ENCODE measurements at places on chromosomes 5 and 9.

- DNase-seq: no peak
Measured at GRCh38 chr9:35342221-35342958, 147.5 kb upstream of the RUSC2 start.

DNA sequence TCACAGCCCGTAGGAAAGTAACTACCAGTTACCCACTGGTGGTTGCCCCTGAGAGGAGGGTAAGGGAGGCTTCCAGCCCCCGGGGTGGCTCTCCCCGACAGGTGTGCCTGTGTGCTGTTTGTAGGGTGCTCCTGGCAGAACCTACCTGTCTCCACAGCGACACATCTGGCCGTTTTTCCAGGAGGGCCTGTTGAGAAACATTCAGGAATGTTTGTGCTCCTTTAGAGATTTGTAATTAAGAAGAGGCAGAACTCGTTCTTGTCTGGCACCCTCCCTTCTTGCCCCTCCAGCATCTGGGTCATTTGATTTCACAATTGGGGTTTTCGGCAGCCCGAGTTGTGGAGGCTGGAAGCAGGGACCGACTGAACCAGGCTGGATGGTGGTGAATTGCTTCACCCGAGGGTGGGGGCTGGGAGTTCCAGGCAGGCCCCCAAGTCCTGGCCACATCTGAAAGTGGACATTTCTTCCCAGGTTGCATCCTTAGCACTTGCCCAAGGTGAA is 74.2 kb downstream of the WWC1 start:
- no peak for DNase-seq

GRCh38 chr9:18675332-18675731 is 201.4 kb downstream of the ADAMTSL1 start:
- no peak for DNase-seq

DNA sequence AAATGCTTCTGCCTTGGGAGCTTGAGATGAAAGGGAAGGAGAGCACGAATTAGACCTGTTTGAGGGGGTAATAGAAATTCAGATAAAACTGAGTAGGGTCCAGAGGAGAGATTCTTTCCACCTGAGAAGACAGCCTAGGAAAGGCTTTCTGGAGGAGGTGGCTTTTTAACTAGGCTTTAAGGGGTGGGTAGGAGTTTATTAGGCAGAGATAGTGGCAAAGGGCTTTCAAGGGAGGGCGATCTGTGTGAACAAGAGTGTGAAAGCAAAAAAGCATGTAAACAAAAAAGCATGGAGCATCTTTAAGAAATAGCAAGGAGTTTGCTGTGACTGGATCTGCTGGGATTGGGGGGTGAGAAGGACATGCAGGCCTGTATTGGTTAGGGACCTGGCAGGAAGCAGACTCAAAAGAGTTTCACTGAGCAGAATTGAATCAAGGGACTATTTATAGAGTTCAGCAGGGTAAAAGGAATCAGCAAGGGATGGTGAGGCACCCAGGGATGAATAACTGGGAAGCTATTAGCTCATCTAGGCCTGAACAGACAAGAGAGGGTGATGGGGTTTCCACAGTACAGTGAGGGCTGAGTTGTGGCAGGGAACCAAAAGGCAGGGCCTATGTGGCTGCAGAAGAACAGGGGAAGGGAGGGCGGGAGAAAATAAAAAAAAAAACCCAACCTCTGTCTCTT is 18.8 kb downstream of the SLC1A1 start:
- no peak for DNase-seq

GRCh38 chr5:135272311-135272805 is 126.7 kb downstream of the MACROH2A1 start:
- DNase-seq: no peak

GRCh38 chr5:38556599-38557307 is at the start of gene LIFR:
Gene LIFR, minus strand, starts transcription at chr5:38556646. Its CDS starts 25,999 bp downstream, at chr5:38530647.
- peak; percentile 27 for DNase-seq

GRCh38 chr9:124146031-124146561 is 111.7 kb upstream of the NEK6 start:
- DNase-seq: no peak

DNA sequence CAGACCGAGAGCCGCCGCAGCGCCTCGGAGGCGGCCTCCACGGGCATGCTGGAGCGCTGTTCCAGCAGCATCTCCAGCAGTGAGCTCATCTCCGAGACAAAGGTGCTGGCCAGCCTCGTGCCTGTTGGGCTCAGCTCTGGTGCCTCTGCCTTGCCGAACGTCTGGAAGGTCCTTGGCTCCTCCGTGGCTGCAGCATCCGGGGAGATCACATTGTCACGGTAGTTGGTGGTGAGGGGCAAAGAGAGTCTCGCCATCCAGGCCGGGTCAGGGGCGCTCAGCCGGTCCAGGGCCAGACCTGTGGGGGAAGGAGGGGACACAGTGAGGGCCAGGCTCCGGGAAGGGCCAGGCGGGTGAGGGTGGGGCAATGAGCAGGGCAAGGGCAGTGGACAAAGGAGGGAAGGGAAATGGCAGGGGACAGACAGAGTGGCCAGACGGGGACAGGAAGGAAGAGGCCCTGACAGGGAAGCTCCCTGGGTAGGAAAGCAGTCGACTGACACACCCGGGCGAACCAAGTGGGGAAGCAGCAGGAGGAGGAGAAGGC is 12.4 kb downstream of the PCDH12 start:
- no peak for DNase-seq

- no peak for DNase-seq
Measured at GRCh38 chr5:171055875-171056454, 194.1 kb downstream of the RANBP17 start.

DNA sequence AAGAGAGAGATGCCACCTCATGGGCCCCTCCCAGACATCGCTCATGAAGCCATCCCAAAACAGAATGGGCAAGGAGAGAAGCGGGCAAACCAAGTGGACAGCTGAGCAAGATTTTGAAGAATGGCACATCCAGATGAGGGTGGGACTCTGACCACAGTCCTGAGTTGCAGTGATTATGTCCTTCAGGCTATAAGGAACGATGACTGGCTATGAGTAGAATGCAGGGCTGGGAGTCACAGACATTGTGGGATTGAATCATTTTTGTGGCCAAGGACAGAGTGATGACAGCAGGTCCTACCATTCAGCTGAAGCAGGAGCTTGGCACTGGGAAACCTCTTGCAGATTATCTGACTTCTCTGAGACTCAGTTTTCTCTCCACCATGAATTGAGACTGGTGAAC is 245.7 kb upstream of the SLC30A5 start:
- no peak for DNase-seq

- no peak for DNase-seq
Measured at GRCh38 chr9:93017621-93018020, 40.9 kb upstream of the SUSD3 start.

DNA sequence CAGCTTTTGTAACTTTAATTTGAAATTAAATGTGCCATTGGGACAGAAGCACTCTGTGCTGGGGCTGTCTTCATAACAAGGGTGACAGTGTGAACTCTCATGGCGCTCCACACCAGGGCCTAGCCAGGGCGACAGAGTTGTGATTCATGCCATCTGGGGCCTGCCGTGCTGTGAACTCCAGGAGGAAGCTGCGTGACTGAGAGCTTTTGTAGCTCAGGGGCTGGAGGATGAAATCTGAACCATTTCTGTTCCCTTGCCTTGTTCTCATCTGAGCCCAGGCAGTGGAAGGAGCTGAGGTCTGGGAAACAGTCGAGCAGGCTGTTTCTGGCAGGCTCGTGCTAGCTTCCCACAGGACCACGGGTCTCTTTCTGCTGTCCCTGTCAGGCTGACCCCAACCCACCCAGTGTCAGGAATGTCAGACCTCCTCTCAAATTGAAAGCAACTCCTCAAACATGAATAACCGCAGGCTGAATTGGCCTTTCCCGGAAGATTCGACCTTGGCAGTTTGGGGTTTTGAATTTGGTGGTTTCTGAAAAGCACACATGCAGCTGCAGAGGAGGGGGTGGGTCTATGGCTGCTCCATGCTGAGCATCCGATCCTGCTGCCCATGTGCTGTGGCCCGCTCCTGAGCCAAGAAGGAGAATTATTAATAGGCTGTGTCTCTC is 69.2 kb upstream of the RPS23 start:
- no peak for DNase-seq

DNA sequence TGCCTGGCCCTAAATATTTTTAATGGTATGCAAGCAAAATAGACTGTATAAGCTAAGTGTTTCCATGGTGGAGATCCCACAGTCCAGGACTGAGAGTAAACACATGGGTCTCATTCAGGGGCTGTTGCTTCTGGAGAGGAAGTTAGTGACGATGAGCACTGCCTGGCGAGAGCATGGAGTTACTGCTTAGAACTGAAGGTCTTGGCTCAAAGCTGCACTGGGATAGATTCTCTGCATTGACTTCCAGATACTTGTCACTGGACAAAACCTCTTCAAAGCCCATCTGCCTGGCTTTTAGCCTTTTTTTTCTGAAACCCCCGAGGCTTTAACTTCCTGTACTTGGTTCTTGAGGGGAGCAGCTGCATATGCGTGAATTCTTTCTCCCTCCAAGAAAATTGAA is 39.2 kb downstream of the GPR107 start:
- DNase-seq: no peak

DNA sequence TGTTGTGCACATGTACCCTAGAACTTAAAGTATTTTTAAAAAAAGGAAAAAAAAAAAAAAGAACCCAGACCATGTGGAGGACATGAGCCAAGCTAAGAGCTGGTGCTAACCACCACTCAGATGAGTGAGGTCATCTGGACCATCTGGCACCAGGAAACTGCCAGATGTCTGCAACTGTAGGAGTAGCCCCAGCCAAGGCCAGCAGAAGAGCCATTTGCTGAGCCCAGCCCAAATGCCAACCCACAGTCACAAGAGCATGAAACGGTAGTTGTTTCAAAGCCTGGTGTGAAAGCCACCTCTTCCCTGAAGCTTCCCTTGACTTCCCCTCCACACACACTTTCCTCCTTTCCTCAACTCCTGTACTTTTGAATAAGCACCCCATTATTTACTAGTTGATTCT is 69.2 kb upstream of the FCN1 start:
- no peak for DNase-seq

DNA sequence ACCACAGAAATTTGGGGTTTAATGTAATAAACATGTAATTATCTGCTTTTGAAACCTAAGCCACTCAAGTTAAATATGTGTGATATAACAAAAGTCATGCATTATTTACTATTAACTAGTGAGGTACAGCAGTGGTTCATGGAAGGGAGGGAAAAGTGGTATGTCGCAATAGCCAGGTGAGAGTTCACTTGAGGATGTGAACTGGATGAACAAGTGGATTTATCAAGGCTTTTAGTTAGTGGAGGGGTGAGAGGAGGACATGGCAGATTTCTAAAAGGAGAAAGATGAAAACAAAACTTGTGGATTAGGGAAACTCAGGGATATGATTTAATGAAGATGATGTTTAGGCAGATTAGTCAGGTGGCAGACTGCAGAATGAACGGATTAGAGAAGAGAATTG is 141.3 kb upstream of the NFIB start:
- no peak for DNase-seq

GRCh38 chr9:115300874-115301273 is 182.9 kb upstream of the TNC start:
- no peak for DNase-seq

GRCh38 chr5:40124367-40124766 is 555.3 kb upstream of the PTGER4 start:
- no peak for DNase-seq

- no peak for DNase-seq
Measured at GRCh38 chr5:113917997-113918396, 404.5 kb downstream of the YTHDC2 start.

DNA sequence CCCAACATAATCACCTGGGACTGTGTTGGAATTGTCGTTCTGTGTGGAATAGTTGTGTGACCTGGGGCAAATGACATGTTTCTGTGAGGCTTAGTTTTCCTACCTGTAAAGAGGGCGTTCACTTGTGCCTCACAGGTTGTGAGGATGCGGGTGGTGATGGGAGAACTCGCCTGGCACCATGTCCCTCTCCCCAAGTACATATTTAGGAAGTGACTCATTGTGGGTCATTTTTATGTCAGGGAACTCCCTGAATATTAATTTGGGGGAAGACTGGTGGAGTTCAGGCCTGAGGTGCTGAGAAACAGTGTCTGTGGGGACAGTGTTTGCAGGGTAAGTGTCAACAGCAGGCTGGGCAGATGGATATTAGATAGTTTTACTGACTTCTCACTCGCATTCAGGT is 144.7 kb downstream of the KDM4C start:
- no peak for DNase-seq

GRCh38 chr5:139863361-139863760 is 67.8 kb downstream of the PSD2 start:
- no peak for DNase-seq

- DNase-seq: no peak
Measured at GRCh38 chr5:95384485-95385213, 6.5 kb upstream of the FAM81B start.

- DNase-seq: no peak
Measured at GRCh38 chr5:1723957-1724821, 75.4 kb downstream of the MRPL36 start.

DNA sequence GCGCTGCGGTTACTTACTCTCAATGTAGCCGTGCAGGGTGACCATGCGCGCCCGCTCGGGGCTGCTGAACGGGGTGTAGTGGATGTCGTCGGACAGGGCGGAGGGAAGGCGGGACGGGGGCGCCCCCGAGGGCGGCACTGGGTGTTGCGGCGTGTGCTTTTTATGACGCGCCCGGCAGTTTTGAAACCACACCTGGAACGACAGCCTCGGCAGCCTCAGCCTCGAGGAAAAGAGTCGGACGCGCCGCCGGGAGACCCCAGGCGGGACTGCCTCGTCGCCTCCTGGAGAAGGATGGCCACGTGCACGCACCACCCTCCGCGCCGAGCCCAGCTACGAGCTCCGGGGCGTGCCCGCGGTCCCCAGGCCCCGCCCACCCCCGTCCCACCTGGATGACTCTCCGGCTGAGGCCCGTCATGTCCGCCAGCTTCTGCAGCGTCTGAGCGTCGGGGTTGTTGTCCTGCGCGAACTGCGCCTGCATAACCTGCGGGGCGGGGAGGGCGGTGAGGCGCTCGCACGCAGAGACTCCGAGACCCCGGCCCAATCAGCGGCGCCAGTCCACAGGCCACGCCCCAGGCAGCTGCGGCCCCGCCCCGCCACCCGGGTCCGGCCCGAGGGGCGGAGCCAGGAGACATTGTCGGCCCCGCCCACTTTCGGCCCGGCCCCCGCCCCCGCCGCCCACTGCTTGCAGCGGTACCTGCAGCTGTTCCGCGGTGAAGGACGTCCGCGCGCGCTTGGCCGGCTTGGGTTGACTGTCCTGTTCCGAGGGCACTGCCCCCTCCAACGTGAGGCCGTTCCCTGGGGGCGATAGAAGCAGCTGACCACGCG is 15.0 kb downstream of the LHX6 start:
- DNase-seq: peak; percentile 26

DNA sequence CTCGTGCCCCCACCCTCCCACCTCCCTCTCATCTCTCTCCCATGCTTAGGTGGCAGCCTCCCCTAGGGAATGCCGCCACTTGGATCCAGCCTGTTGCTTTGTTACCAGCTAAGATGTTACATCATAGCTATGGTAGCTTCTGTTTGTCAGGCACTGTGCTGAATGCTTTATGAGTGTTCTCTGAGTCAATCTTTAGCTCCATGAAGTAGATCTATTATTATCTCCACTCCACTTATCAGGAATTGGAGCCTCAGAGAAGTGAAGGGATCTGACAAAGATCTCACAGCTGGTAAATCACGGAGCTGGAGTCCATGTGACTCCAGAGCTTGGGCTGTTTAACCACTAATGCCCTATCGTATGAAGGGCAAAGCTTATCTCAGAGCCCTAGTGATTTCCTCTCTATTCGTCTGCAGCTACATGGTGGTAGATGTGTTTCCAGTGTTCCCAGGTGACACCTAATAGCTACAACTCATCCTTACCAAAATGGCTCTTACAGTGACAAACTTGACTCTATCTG is 54.1 kb downstream of the GARNL3 start:
- DNase-seq: no peak

- DNase-seq: no peak
Measured at GRCh38 chr9:133880136-133880535, 112.0 kb downstream of the VAV2 start.

All from stimulated activated CD8-positive, alpha-beta memory T cell treated with anti-CD3 and anti-CD28 coated beads, Interleukin-4, amount 100 ng/mL, for 24 hours (primary cell).